Natural killer cell treated with Interleukin-12 subunit alpha and Interleukin-12 subunit beta and Interleukin-15 and Interleukin-18, amount 100 ng/mL, for 72 hours (primary cell): ENCODE measurements at places on chromosomes 13 and 19.

- DNase-seq: no peak
These were observed 134.5 kb downstream of the PCDH9 start for GRCh38 chr13:67095621-67096020.

DNA sequence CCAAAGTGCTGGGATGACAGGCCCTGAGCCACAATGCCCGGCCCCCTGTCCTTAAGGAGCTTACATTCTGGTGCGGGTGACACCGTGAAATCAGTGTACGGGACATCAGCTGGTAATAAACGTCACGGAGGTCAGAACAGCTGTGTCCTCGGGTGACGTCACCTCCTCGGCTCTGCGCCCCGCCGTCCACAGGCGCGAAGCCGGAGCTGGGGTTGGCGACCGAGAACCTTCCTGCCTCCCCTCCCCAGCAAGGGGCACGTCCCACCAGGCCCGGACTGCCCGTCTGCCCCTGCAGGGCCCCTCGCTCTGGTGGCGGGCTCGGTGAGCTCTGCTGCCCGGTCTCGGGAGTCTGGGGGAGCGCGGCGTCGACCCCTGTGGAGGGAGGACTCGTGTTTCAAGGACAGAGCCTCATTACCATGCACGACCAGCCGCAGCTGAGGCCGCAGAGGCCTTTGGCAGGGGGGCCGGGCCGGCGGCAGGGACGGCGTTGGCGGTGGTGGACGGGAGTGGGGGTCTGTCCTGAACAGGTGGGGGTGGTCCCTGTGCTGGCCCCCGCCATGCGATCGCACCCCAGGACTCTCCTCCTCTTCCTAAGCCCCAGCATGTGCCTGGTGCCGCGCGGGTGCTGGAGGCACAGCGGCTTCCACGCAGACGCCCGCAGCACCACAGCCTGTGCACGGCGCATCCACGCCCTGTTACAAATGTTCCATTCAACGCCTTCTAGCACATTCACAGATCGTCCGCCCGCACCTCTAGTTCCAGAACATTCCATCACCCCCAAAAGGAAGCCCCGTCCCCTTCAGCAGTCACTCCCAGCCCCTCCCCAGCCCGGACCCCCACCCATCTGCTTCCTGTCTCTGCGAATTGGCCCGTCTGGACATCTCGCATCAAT lies 5.4 kb downstream of the LINGO3 start:
- no peak for DNase-seq

GRCh38 chr13:72144636-72145035 lies 277.6 kb upstream of the DACH1 start:
- no peak for DNase-seq

DNA sequence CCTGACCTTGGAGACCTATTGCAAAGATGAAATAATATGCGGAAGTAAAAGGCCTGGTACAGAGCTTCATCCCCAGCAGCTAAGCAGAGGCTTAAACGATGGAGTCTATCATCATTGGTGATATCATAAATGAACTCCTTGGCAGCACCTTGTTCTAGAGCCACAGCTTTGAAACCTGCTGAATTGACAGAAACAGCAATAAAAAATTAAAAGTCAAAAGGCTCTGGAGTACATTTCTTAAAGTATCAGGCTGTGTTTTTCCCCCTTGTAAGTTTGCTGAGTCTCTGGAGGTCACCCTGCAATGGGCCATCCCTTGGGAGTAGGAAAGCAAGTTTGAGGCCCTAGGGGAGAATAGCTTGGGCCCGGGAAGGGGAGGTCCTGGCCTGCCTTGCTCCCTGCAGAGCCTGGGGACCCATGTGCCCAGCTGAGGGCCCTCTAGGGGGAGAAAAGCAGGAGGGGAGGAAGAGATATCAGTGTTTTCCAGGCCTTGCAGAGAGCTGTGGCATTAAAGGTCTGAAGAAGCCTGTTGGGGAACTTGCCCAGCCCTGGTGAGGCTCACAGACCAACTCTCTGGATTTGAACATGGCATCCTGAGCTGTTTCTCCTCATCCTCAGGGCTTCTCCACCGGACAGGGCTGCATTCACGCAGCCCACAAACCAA lies 416.1 kb downstream of the ZNF536 start:
- DNase-seq: no peak

GRCh38 chr19:13906521-13906904 lies 512 bp downstream of the CC2D1A start:
- DNase-seq: no peak

DNA sequence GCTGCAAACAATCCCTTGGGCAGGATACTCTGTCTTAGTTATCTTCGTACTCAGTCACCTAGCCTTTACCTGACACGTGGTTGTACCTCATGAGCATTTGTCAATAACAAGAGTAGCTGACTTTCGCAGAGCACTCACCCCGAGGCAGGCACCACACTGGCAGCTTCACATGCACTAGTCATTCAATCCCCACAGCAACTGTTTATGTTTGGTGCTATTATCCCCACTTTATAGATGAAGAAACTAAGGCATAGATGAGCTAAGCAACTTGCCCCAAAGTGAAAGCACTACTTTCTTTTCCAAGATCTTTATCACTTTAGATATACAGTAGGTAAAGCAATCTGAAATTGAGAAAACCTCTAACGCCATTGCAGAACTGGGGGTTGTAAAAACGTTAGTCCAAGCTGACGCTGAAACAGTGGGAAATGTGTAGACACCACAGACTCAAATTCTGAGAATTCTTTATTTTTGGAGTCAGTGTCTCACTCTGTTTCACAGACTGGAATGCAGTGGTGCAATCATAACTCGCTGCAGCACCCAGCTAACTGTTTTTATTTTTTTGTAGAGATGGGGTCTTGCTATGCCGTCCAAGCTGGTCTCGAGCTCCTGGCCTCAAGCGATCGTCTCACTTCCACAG lies 446.0 kb downstream of the FOXO1 start:
- DNase-seq: no peak

DNA sequence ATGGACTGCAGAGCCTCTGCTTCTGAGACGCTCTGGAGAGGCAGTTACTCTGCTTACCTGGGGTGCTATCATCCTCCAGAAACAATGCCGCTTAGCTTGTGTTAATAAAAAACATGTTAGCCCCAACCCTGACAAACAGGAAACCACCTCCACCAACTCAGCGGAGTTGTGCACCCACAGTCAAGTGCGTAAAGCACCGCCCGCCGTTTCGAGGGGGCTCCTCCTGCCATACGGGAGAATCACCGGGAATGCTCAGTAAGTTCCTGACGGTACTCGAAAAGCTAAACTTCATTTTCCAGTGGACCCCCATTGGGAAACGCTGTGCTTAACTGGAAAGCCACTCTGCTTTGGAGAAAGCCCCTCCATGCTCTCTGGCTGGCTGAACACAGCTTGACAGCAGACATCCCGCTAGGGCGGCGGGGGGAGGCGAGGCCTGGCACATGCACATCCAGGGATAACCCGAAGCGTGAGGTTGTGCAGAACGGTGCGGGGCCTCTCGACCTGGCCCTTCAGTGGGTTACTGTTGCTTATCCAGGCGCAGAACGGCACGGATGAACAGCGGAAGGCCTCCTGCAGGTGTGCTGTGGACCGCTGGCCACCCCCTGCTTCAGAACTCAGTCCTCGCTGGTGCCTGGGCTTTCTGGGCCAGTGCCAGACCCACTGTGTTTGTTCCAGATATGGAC lies 17.1 kb downstream of the GAS6 start:
- DNase-seq: no peak

DNA sequence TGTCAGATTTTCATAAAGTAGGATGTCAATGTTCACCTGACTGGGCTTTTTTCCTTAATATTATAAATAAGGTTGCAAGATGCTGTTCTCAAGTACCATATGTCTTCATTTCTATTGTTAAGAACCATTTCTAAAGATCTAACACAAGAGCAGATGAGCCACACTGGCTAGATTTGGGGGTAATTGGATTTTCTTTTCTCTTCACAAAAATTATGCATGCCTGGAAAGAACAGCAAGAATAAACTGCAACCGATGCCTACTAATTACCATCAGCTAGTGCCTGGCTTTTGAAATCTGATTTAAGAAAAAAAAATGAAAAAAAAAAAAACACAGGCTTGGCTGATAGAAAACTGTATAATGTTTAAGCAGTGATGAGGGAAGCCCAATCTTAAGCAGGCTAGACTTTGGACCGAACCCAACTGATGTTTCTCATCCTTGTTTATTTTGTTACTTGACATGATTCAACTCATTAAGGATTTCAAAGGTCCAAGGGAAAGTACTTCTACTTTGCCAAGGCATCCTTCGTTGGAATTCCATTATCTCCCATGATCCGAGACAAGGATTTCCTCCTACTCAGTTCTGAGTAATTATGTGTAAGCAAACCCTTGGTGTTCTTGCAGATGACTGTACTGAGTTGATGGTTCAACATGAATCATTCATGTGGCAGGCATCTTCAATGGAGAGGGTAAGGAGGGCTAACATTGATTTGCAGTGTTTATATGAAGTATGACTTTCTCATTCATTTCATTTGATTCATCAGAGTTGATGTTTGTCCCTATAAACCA lies 300.5 kb downstream of the SPRY2 start:
- DNase-seq: no peak

DNA sequence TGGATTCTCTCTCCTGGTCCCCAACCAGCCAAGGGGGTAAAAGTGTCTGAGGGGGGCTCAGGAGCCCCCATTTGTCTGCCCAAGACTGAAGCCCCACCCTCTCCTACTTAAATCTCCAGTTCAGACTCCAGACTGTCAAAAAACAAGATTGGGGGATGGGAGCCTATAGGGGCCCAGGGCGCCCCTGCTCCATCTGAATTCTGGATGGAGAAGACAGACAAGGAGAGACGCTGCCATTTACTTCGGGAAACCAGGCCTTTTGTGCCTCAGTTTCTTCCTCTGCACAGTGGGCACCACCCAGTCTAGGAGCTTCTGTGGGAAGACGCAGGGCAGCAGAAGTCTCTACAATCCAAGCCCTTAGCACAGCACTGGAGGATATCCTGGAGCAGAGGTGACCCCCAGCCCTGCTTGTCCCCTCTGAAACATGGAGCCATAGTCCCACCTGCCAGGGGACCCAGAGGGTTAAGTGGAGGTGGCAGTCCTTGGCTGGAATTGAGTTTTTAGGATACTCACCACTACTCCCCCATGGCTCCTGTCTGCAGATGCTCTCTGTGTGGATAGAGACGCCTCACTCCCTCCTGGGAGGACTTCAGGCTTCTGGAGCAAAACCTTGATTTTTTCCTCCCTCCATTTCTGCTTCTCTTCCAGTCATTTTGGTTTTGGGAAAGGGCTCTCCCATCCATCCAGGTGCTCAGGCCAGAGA lies 1.7 kb upstream of the CRLF1 start:
- no peak for DNase-seq

- no peak for DNase-seq
These were observed 55.2 kb downstream of the VWA8 start for GRCh38 chr13:41905600-41906254.

- DNase-seq: no peak
These were observed 2299.5 kb downstream of the PCDH9 start for GRCh38 chr13:64930636-64931035.

- no peak for DNase-seq
These were observed 101.8 kb upstream of the ZNF98 start for GRCh38 chr19:22523940-22524339.

- DNase-seq: no peak
These were observed 53.0 kb downstream of the ZAR1L start for GRCh38 chr13:32262165-32262564.

- no peak for DNase-seq
These were observed 11.8 kb upstream of the EDNRB start for GRCh38 chr13:77930430-77930829.
